ENCODE measurements at places on chromosomes 12 and 14.

DNA sequence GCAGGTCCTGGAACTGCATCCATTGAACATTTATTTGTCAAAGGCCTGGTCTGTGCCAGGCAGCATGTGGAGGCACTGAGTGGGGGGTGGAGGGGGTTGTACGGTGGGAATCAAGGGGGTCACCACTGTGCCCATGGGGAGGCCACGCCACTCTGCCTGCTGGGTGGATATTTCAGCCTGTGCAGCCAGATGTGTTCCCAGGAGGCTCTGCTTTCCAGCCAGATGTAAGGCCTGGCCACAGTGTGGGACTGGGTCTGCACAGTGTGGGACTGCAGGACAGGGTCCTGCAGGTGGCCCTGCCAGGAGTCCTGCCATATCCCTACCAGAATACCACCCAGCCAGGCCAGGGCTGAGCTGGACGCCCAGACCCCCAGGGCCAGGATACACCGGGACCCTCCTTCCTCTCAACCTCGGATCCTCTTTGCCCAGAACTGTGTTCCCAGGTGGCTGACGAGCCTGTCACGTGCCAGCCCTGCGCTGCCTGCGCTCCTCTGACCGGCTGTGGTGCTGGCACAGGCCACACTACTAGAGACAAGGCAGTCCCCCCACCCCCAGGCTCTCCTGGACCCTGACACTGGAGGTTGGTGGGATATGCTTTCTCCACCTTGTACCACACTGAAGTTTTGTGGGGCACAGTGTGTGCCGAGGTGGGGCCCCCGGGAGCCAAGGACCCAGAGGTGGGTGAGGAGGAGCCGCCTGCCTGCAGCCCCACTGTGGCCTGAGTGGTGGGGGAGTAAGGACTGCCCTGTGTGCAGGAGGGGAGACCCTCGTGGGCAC is 17.5 kb downstream of the XRCC3 start:
- no peak for DNase-seq

DNA sequence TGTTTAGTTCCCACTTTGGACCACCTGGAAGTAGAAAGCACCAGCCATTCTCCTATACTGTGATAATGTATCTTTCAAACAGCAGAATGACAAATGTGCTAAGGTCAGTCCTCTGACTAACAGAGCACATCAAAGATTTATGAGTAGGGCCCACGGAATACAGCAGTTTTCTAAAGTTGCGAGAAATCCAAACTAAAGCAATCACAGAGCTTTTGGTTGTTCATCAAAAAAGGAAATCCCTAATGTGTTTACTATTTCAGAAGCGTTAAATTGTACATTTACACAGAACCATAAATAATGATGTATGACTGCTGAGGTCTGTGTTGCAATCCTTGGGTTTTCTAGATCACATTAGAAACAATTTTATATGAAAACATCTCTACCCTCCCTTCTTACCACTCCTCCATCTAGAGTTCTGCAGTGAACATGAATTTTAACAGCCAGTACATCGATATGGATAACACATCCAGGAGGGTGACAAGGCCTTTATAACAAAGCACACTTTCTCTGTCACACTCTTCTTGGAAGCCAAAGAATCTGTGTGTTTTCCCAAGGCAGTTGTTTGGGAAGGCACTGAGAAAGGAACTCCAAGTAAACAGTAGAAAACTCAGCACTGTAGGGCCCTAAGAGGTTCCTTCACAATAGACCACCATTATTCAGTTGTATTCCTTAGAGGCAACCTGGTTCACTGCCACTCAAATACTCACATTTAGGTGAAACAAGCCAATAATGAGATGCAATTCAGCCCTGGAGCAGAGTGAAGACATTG is 7.3 kb downstream of the KITLG start:
- no peak for DNase-seq

- no peak for DNase-seq
These were observed 7.0 kb downstream of the STON2 start for GRCh38 chr14:81392976-81393643.

- DNase-seq: no peak
These were observed 5.0 kb downstream of the CREBL2 start for GRCh38 chr12:12616512-12617310.

- no peak for DNase-seq
These were observed 189.1 kb upstream of the PELI2 start for GRCh38 chr14:55929136-55929535.

DNA sequence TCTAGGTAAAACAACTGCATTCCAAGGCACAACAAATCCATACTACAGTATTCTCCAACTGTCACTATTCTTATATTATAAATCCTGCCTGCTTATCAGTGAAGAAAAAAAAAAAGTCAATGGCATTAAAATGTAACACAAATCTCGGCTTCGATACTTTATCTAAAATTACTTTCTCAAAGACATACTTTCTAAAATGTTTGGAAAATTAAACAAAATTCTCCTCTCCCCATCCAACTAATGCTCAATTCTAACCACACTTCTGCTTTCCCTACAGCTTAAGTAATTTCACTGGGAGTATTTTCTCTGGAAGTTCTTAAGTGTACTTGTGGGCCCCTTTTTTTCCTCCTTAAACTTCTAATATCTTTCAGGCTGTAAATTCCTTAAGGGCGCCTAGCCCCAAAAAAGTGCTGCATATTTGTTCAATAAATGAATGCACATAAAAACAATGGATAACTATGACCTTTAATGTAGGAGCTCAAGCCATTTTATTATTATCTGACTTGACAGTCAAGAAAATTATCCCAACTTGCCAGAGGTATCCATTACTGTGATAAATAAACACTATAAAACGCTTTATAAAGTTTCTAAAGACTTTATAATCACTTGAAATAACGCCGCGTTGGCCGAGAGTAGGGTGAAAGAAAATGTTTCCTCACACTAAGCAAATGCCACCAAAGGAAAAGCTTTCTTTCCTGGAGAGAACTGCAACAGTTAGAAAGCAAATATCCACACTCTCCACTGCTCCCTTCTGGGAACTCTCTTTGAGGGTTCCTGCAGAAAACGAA is 977 bp downstream of the HEATR5A start:
- DNase-seq: no peak

DNA sequence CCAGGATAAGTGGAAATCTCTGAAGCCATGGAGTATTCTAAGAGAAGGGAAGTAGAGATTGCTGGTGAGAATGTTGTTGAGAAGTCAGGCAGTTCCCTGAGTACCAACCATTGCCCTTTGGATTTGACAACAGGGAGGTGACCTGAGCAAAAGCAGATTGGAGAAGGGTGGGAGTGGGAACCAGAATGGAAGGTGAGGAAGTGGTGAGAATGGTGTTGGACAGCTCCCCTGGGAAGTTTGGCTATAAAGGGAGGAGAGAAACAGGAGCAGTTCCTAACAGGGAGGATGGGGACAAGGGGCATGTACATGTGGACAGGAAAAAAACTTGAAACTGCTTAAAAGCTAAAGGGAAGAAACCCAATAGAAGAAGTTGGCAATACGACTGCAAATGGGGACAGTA is 198.1 kb downstream of the ETV6 start:
- no peak for DNase-seq

- DNase-seq: no peak
These were observed 6.4 kb upstream of the ALX1 start for GRCh38 chr12:85273381-85274314.

DNA sequence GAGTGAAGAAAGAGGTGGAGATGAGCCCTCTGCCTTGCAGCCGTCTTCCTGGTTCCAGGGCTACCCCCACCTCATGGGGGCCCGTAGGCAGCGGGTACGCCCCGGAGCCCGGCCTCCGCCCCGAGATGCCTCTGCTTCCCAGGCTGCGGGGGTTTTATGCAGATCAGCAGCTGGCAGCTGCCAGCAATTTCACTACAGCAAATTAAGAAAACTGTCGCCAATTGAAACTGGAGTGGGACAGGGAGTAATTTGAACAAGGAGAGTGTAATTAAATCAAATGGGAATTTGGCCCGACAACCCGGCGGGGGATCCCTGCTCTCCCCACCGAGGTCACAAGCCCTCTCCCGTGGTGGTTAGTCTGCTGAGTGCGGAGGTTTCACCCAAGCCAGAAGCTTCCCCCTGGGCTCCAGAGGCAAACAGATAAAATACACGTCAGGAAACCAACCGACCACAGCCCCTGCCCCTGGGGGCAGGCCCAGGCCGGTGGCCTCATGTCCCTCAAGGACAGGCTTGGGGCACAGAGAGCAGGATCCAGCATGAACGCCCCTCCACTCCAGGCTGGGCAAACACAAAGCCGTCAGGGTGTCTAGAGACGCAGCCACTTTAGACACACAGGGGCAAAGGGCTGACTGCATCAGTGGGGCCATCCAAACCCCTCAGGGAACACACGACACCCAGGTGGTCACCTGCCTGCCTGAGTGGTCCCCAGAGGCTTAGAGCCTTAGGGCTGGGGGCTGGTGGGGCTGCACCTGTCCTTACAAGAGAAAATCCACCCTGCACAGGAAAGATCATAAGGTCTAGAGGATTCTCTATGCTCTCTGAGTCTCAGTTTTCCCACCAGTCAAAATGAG is 53.8 kb downstream of the TESC start:
- DNase-seq: no peak

GRCh38 chr12:12239127-12239526 is 27.7 kb downstream of the LRP6 start:
- no peak for DNase-seq

- DNase-seq: no peak
These were observed 213.6 kb downstream of the ERC1 start for GRCh38 chr12:1204581-1205121.

- no peak for DNase-seq
These were observed 47.2 kb downstream of the CACNA2D4 start for GRCh38 chr12:1870998-1871917.

DNA sequence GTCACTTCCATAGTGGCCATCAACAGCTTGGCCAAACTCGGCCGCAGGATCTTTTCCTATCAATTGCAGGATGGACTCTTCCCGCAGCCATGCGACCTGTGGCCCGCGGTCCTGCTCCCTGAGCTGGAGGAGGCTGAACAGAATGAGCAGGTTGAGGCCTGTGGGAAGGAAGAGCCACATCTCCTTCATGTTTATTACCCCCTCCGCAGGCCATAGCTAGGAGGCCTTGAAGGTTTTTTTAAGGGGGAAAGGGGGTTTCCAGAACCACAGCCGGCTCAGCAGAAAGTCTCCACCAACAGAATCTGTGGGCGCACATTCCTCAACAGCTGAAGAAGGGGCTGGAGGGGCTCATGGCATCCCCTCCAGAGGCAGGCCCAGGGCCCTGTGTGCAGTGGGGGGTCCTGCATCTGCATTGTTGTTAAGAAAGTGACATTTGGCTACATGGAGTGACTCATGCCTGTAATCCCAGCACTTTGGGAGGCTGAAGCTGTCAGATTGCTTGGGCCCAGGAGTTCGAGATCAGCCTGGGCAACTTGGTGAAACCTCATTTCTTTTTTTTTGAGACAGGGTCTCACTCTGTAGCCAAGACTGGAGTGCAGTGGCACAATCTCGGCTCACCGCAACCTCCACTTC is 25.2 kb upstream of the PPP1R13B start:
- no peak for DNase-seq

- no peak for DNase-seq
These were observed 100.8 kb downstream of the PPM1A start for GRCh38 chr14:60349663-60350365.

- DNase-seq: no peak
These were observed 475.4 kb downstream of the RMST start for GRCh38 chr12:97938031-97938430.

DNA sequence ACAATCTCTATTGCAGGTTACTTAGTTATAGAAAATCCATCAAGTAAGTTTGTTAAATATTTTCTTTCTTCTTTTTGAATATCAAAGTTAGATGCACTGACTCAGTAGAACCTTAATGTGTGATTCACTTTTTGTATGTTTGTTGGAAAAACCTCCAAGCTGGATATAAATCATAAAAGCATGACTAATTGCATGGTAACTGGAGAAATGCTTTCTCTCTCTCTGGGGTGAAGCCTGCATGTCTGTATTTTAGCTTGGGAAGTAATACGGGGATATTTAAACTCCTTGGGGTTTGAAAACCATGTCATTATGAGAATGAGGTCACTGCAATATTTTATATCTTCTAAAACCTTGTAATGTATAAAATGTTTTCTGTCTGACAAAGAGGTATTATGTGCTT is 58.6 kb upstream of the MYF6 start:
- DNase-seq: no peak

DNA sequence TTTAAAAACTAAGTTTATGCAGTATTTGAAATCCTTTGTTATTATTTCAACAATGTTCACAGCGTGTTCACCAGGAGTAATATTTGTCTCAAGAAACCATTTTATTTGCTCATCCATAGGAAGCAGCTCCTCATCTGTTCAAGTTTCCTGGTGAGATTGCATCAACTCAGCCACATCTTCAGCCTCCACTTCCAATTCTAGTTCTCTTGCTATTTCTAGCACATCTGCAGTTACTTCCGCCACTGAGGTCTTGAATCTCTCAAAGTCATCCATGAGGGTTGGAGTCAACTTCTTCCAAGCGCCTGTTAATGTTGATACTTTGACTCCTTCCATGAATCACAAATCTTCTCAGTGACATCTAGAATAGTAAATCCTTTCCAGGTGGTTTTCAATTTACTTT is 18.0 kb downstream of the CLEC9A start:
- no peak for DNase-seq

- DNase-seq: no peak
These were observed 117.4 kb downstream of the TGFB3 start for GRCh38 chr14:75864352-75864751.

DNA sequence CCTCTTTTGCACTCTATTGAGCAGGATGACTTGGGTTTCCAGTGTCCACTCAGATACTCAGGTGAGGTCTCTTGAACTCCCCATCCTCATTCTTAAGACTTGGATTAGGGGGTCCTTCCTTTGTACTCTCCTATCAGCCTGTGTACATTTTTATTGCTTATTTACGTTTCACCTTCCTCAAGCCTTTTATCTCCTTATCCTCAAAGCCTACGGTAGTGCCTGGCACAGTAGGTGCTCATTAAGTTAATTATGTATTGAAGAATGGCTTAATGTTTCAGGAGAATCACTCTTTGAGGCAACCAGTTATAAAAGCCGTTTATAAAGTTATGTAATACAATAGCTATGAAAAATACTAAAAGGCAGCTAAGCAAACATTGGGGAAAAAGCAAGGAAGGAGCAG is 315.7 kb downstream of the NPAS3 start:
- DNase-seq: no peak

DNA sequence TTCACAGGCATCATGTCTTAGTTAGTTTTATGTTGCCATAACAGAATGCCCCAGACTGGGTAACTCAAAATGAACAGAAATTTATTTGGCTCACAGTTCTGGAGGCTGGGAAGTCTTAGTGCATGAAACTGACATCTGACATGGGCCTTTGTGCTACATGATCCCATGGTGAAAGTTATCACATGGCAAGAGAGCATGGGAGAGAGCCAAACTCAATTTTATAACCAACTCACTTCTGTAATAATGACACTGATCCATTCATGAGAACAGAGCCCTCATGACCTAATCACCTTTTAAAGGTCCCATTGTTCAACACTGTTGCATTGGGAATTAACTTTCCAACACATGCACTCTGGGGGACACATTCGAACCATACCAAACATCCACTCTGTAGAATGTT is 1015.1 kb downstream of the DIO2 start:
- DNase-seq: no peak
